ENCODE measurements at places on chromosomes 7 and 10.

DNA sequence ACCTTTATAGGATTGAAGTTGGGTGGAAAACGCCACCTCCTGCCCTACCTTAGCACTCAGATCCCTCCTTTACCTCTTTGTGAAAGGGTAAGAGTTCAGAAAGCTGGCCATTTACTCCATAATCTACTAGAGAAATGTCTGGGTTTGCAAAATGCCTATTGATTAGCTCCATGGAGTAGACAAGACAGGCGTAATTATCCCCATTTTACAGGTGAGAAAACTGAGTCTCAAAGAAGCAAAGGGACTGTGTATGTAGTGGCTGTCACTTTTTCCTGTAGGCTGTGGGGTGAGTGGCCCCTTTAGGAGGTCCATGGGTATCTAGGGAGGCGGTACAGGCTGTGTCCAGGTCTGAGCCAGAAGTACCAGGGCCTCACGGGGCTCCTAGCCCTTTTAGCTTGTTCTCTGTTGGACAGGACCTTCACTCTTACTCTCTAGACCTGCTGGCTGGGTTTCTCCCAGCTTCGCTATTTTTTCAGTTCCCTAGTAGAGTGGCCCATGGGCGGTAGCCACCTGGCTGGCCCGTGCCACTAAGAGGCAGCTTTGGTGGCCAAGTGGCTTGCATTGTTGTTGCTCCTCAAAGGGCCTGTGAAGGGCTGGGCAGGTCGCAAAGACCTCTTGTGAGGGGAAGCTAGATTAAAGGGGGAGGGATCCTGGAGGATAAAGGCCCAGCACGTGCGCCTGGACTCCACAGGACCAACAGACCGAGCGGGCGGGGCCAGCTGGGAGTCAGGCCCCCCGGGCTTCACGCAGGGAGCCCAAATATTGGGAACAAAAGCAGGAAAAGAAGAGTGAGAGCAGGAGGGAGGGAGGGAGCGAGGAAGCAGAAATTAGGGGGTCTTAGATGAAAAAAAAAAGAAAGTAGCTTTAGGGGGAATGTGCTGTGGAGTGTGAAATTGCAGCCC is 4.7 kb upstream of the PAX2 start:
- DNase-seq: no peak

GRCh38 chr7:132210821-132211220 is 365.4 kb downstream of the PLXNA4 start:
- DNase-seq: no peak

DNA sequence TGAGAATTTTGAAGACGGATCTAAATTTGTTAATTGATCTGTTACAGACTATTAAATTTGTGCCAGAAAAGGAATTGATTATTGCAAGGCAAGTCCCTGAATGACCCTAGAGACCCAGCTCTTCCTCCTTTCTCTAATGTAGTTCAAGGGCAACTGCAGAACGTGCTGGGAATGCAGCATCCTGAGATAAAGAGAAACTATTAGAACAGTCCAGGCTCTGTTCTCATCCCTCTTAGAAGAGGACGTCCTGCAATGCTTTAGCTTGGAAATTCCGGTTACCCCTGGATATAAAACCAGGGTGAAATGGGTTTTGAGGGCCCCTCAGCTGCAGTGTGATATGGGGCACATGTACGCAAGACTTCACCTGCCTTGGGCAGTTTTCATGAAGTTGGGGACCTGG is 67.3 kb downstream of the PTN start:
- DNase-seq: no peak

DNA sequence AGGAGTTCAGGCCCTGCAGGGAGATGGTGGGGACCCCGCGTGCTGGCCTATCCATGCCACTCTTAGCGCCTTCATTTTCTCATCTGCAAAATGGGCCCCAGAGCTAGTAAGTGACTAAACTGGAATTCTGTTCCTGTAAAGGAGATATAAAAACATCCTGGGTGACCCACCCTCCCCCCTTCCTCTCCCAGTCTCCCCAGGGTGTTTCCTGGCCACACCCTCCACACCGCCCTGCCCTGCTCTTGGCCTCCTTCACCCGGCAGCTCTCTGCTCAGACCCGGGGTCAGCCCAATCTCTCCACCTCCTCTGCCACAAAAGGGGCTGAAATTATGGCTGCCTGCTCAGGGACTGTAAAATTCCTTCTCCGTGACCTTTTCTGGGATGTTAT is 70.7 kb downstream of the C10orf105 start:
- DNase-seq: peak; percentile 60

DNA sequence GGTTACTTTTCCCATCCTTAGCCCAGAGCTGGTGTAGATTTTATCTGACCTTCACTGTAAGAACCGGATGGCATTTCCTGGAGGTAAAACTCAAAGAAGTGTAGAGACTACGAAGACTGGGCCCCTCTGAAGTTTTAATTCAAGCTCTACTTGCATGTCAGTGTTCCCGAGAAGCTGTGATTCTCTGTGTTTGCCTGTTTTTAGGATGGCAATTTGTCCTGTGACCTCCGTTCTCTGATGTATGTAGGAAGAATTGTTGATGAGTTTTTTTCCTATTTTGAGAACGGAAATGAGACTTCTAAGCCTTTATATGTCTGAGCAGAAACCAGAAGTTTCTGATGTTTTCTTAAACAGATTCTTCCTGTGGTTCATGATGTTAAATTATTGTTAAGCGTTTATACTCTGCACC is 94.1 kb downstream of the CDCA7L start:
- no peak for DNase-seq

DNA sequence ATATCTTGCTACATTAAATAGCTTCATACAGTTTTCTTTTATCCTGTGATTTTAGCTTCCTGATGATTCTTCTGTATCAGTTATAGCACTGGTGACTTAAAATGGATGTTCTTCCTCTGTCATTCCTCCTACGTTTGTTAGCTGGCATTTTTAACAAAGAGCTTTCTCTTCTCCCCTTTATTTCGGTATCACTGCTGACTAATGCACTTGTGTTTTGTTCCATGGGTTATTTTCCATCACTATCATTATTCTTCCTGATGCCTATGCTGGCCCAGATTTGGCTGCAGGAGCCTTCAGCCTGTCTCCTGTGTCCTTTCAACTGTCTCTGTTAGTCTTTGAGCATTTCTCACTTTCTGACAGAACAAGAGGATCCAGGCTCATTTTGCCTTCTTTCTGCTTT is 13.1 kb downstream of the BMS1 start:
- no peak for DNase-seq

GRCh38 chr10:80173466-80173865 is 31.9 kb downstream of the ANXA11 start:
- DNase-seq: no peak

- DNase-seq: no peak
Measured at GRCh38 chr10:119831656-119832055, 41.0 kb downstream of the MCMBP start.

- DNase-seq: peak; percentile 13
Measured at GRCh38 chr7:142882338-142882678, 3.2 kb downstream of the TRPV6 start.

- DNase-seq: no peak
Measured at GRCh38 chr7:139094030-139094429, 15.5 kb downstream of the ZC3HAV1 start.

DNA sequence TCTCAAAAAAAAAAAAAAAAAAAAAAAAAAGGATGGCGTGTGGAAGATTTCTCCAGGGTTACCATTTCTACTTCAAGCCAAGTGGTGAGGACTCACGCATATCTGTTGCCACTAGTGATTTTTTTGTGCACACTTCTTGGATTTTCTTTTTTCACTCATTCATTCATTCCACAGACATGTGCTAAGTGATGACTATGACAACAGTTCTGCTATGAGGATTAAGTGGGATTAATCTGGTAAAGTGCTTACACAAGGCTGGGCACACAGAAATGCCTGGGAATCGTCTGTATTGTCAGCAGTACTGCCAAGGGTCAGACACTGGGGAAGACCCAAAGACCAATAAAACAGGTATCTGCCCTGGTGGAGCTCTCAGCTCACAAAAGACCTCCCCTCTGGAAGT is 6.3 kb upstream of the OPN1SW start:
- no peak for DNase-seq

- no peak for DNase-seq
Measured at GRCh38 chr10:62734781-62735463, 69.6 kb upstream of the ADO start.

- no peak for DNase-seq
Measured at GRCh38 chr7:144452064-144452463, 48.6 kb upstream of the NOBOX start.

GRCh38 chr7:95220328-95220727 is 104.0 kb downstream of the PON1 start:
- no peak for DNase-seq

DNA sequence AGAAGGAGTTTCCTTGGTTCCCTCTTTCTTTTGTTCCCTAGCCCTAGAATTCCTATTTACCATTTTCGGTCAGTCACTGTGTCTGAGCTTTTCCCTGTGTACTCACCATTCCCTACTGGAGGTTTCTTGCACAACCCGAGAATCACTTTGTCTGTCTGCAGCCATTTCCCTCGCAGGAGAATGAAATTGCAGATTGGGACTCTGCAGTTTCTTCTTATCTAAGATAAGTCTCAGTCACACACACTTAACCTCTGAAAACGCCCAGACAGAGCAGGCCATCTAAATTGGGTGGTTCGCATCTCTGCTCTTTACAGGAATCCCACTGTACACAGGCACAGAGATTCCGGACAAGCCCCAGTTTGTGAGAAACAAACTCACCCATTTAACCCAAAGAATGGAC is 58.6 kb upstream of the CNTNAP2 start:
- DNase-seq: no peak

DNA sequence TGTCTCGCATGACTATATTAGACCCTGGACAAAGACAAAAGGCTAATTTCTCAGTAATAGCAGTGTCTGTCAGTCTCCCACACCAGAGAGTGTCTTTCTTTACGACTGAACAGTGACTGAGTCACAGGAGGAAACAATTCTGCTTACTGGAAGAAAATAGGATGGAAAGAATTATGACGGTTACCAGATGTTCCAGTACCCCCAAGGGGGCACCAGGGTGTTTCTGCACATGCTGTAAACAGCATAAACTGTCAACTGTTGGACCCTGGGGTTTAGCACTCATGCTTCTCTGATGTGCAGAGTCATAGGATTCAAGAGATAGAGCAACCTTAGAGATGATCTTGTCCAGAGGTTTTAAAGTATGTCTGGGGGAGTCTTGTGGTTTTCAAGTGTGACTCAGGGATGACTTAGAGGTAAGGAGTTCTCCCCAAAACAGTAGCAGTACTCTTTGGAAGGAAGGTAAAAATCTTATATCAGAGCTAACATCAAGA is 291.7 kb downstream of the THSD7A start:
- DNase-seq: no peak

DNA sequence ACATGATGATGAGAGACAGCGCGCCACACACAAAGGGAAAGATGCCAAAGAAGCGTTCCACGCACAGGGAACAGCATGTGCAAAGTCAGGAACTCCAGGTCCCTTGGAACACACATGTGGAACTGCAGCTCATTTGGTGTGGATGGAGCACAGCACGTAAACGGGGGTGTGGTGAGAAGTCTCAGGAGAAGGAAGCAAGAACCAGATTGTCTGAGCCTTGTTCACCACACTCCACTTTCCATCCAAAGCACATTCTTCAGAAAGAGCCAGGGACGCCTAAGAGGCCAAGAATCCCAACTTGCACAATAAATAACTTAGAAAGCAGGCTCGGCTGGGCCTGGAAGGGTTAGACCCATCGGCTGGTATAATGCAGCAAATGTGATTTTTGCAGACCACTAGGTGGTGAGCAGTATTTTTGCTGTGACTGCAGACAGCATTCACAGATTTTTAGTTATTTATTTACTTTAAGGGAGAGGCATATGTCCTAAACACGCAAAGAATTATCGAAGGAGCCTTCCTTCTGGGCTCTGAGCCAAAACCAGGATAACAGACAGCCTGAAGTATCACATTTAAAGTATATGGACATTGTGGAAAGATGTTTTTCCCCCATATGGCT is 27.9 kb upstream of the ASCC1 start:
- no peak for DNase-seq

DNA sequence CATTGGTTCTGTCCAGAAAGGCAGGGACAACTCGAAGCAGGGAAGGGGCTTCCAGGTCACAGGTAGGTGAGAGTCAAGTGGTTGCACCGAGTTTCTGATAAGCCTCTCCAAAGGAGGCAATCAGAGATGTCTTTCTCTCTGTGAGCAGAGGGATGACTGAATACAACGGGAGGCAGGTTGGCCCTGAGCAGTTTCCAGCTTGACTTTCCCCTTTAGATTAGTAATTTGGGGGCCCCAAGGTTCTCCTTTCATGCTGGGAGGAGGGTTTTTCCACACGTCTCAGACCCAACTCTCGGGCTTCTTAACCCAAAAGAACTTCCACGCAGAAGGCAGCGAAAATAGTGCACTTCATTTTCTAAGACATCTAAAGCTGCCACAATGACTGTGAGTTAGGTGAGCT is 189.6 kb downstream of the MGMT start:
- no peak for DNase-seq

DNA sequence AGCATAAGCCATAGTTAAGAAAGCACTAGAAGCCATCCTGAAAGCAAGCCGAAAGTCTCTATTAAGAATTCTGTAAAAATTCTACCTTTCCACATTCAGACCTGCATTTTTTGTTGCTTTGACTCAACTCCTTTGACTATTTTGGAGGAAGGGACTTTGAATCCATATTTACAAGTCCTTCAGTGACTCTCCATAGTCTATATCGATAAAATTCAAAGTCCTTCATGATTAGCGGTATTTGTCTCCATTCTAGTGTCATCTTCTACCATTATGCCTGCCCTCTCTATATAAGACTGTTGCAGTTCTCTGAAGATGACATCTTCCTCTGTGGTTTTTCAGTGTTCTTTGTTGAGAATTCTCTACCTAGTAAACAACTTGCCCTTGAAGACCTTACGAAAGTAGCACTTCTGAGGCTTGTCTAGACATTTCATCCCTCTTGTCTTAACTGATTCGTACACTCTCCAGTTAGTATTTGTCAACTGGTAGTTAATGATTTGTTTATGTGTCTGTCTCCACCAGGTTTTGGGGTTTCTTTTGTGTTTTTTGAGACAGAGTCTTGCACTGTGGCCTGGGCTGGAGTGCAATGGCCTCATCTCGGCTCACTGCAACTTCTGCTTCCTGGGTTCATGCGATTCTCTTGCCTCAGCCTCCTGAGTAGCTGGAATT is 1.7 kb downstream of the CCSER2 start:
- DNase-seq: no peak

DNA sequence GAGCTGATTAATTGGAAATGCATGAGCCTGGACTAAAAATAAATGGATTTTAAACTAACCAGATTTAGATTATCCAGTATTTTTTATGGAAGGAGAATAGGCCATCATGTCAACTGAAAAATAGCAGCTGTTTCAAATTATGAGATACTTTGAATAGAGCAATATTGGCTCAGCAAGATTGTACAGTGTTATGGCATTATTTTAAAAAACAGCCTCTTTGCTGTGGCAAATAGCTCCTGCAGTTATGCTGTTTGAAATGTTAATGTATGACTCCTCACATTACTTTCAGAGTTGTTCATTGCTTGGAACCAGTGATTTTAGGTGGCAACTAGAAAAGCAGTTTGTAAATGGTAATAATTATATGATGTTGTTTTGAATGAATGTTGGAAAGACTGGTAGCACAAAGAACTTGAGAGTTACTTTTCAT is 244.5 kb downstream of the KIAA1217 start:
- no peak for DNase-seq

GRCh38 chr7:24668927-24669635 is 88.2 kb downstream of the GSDME start:
- DNase-seq: no peak

Measured in liver (tissue), 10 donors.